SW480 (cell line): ENCODE measurements at places on chromosomes 3 and 15.

DNA sequence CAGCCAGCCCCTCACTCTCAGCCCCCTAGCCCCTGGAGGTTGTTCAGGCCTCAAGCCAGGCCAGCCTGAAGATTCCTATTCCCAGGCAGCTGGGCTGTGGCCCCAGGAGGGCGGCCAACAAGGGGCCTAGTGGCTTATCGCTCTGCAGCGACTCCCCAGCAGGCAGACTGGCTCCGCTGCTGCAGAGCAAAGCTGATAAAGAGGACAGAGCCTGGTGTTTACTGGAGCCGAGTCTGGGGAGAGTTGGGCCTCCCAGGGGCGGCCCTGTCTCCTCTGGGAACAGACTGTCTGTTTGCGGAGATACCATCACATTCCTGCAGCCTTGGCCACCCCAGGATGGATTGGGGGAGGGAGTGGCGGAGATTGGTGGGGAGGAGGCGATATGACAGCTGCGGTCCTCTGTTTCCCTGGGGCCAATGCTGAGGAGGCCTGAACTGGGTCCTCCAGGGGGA is 22.4 kb upstream of the SMAD6 start:
- no peak for DNase-seq

DNA sequence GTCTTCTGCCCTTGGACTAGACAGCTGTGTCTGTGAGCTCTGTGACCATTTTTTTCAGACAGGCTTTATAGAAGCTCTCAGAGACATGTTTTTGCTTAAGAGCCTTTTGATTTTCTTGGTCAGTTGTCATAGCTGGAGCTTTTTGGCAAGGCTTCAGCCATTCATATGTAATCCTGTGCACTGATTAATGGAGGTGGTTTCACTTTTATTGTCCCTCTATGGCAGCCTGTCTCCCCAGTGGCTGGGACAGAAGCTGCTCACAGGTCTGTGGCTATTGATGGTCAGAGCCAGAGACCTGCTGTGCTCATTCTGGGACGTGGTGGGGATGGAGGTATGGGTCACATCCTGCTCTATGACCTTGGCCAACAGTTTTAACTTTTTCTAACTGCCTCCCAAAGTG is 226.6 kb upstream of the LRRFIP2 start:
- DNase-seq, result no peak

DNA sequence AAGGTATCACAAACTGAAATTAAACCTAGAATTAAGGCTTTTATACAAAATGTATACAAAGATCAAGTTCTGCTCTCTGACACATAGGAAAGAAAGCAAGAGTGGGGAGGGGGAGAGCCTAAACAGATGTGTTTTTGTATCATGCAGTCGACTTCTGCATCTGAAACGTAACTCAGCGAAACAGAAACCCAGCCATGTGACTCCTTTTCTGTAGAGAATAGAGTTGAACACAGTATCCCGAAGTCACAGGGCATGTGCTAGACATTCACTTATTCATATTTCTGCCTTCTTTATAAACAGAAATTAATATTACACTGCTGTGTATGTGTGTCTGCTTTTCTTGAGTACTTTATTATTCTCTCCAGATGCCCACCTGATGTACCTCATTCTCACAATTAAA is 121.0 kb downstream of the PDZRN3 start:
- no peak for DNase-seq

- DNase-seq, result no peak
These were observed 59.3 kb downstream of the RASA2 start for GRCh38 chr3:141546081-141546480.

DNA sequence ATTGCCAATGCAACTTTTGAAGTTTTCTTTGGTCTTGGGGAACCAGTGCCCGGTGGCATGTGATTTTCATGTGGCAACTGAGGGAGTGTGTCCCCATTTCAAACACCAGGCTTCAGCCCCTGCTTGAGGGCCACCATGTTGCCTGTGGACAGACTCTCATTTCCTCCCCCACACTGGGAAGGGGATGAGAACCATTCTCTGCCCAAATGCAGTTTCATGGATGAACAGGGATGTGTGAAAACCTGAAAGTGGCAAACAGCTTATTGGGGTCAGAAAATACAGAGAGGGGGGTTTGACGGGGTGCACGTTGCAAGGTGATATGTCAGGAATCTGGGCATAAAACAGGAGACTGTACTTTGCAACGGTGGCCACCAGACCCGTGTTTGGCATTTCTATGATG is 6.3 kb downstream of the FAM107A start:
- DNase-seq, result no peak

- peak; percentile 39 for DNase-seq
These were observed 595 bp downstream of the PDCD7 start for GRCh38 chr15:65132878-65133547.

DNA sequence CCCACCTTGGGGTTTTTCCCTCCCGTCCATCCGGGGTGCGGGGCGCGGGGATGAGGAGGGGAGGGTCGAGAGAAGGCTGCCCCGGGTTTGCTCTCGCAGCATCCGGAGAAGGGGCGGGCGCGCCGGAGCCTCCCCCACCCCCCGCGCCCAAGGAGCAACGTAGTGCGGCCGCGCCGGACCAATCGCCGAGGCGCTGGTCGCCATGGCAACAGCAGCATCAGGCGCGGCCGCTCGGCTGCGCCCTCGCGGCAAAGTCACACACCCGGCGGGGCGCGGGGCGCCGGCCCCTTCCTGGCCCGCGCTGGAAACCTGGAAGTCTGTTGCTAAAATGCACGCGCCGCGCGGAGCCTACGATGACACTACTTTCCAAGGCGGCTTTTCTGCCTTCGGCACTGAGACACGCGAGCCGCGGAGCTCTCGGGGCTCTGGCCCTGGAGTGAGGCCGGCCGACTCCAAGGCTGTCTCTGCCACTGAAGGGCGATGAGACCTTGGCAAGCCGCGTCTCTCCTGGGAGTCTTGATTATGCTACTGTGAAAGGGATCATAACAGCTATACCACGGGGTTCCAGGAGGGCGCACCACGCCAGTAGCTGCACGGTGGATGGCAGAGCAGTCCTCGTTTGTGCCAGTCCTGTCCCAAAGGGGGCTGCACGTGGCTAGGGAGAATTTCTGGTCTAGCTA is at the start of gene IQSEC1:
TSS of gene IQSEC1 (minus strand) at position 104 of the 680 bp plus-strand sequence. CDS start 415 bp downstream, outside the sequence.
- DNase-seq, result no peak

DNA sequence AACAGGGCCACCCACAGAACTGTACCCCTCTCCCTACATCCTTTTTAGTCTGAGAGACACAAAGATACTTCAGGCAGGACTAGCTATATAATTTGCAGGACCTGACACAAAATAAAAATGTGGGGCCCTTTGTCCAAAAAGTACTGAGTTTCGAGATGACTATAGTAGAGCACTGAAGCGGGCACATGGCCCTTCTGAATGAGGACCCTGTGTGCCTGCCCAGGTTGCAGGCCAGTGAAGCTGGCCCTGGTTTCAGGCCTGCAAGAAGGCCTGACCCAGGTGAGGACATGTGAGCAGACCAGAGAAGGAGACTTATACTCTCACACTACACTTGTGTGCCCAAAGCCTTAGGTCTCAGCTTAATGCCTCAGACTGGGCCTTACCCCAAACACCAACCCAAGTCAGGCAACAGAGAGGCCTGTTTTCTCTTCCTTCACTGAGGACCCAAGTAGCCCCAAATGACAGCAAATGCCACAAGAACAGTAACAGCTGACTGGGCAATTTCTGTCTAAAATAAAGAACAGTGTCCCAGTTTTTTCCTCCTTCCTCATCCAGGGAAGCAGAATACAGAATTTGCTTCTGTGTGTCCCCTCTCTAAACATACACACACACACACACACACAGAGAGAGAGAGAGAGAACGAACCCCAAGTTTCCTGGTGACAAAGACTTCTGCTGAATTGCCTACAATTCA is 100.9 kb upstream of the ARHGEF3 start:
- DNase-seq, result no peak

GRCh38 chr3:45929042-45929679 is 14.1 kb upstream of the CXCR6 start:
- peak; percentile 17 for DNase-seq

DNA sequence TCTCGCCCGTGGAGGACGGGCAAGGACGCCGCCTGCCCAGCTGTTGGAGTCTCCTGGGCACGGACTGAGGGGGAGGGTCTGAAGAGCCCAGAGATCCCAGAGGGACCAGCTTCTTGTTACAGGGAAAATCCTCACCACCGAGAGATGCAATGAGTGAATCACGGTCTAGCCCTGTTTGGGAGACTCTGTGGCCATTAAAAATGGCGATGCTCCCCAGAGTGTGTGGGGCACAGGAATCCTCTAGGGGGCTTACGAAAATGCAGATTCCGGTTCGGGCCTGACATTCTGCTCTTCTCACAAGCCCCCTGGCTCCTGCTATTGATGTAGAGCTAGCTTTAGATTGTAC is 35.5 kb upstream of the EPHB3 start:
- DNase-seq, result no peak

DNA sequence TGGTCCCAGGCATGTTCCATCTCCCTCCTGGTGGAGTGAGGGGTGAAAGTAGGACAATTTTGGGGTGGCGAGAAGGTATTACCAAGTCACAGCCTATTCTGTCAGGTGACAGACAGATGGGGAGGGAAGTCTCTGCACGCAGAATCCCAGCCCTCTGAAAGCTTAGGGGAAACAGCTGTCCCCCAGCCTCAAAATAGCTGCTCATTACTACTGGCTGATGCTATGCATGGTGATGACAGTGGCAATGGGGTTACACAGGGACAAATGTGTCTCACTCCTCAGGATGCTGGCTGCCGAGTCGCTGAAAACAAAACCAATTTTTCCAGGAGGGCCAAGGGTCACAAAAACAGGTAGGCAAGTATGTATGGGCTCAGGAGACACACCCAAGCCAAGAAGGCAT is 68.8 kb upstream of the OXTR start:
- DNase-seq, result no peak

DNA sequence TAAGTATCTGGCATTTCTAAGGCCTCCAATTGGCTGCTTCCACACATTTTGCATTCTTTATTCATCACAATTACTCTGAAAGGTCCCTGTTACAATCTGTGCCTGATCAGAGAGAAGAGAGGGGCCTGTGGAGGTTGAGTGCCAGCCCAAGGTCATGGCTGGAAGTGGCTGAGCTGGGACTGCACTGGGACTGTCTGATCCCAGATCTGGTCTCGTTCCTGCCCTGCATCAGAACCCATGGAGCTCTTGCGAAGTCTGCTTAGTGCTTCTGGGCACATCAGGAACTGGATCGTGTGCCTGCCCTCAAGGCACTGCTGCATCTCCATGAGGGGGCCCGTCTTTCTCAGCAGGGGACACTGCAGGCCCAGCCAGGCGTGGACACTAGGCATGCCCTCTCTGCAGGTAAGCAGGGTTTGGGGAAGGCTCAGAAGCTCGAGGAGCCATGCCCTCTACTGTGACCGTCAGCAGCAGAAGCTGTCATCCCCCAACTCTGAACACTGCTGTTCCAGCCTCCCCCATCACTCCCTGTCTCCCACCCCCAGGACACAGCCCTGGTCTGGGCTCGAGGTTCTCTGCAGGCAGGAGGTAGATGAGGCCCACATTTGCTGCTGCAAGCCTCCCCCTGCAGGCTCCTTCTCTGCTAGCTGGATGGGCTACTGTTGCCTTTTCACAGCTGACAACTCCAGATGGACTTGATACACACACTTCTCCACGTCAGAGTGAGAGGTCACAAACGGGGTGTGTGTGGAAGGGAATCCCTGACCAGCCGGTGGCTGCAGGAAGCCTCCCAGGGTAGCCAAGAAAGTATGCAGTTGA is 96.5 kb upstream of the PRR23E start:
- no peak for DNase-seq

- DNase-seq, result no peak
These were observed 17.2 kb downstream of the KLHL25 start for GRCh38 chr15:85777250-85778106.

GRCh38 chr3:59663076-59663850 is 613.4 kb upstream of the CFAP20DC start:
- DNase-seq, result no peak

DNA sequence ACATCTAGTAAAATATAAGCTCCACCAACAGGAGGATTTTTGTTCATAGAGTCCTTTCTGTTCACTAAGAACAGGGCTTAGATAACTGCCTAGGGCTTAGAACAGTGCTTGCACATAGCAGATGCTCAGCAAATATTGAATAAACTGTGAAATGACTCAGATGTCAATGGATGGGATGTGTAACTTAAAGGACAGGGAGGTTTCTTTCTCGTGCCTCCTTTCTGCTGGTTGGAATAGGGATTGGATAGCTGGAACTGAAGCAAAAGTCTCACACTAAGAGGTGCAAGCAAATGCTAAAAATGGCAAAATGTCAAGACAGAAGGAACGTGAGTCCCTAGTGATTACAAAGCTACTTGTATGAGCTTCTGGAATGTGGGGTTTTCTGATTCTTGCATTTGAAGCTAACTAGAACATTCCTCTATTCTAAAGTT is 392.8 kb upstream of the WNT5A start:
- DNase-seq, result no peak

- no peak for DNase-seq
These were observed 18.1 kb downstream of the CYP11A1 start for GRCh38 chr15:74349241-74349778.

DNA sequence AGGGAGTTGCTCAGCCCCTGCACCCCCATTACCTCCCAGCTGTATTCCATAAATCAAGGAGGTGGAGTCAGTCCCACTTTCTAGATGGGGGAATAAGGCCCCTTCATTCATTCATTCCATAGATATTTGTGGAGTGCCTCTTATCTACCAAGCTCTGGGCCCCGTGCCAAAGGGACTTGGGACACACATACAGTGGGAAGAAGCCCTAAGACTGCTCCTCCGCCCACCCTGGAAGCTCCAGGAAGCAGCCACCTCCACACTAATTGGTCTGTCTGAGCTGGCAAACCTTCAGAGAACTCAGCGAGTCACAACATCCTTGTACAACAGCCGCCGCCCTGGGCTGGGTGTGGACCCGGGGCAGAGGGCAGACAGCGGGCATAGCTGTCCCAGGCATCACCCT is 6.4 kb downstream of the STRA6 start:
- peak; percentile 81 for DNase-seq

- DNase-seq, result no peak
These were observed 36.8 kb downstream of the MTMR10 start for GRCh38 chr15:30954674-30955073.

DNA sequence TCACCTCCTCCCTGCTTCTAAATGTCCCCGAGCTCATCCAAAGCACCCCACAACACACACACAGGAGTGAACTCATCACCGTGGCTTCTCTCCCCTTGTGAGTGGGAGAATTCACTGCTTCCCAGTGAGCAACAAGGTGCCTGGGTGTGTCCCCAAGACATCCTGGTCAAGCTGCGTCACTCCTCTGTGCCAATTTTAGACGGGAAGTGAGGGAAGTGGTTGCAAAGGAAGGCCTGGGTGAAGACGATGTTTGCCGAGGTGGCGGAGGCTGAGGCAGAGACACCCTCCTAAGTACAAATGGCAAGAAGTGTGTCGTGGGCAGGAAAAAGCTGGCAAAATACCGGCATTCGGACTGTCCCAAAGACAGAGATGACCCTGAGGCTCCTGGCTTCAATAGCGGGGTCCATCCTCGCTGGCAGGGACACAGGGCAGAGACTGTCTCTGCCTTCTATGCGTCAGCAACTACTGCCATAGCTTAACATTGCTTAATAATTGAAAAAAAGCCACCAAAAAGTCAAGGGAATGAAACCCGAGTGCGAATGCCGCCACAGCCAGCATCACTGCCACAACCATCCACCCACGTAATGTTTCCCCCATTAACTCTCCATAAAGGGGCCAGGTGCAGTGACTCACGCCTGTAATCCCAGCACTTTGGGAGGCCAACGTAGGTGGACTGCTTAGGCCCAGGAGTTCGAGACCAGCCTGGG is 72.8 kb downstream of the VGLL4 start:
- DNase-seq, result peak; percentile 44

- DNase-seq, result peak; percentile 52
These were observed 378 bp upstream of the FEM1B start for GRCh38 chr15:68277131-68277602.

- DNase-seq, result peak; percentile 36
These were observed 9.8 kb upstream of the OR5K4 start for GRCh38 chr3:98343647-98344507.
